Heart left ventricle (tissue), 16 donors: ENCODE measurements at places on chromosomes 6 and 20. TPM values are rescaled to one million over a fixed set of nuclear protein-coding genes. Genes with fewer than 3 reads are reported as not detected.

- DNase-seq = no peak
These were observed 10.7 kb downstream of the TRERF1 start for GRCh38 chr6:42440778-42441696.

DNA sequence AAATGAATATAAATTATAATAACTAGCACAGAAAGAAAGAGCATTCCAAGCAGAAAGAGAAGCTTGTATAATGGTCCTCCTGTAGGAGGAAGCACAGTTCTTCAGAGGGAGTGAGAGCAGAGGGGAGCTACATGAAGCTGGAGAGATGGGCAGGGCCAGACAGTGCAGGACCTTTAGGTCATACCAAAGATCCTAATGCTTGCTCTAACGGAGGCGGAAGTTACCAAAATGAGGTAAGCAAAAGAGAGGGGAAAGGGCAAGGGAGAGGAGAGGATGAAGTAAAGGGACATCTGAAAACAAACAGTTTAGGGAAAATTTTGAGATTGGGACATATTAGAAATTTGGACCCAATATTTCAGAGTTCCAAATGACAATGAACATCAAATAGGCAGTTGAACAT lies 50.2 kb downstream of the HBS1L start:
- DNase-seq = no peak

Gene STMND1
- not detected for total RNA-seq

- no peak for DNase-seq
These were observed 188.2 kb upstream of the PREP start for GRCh38 chr6:105591053-105591452.

DNA sequence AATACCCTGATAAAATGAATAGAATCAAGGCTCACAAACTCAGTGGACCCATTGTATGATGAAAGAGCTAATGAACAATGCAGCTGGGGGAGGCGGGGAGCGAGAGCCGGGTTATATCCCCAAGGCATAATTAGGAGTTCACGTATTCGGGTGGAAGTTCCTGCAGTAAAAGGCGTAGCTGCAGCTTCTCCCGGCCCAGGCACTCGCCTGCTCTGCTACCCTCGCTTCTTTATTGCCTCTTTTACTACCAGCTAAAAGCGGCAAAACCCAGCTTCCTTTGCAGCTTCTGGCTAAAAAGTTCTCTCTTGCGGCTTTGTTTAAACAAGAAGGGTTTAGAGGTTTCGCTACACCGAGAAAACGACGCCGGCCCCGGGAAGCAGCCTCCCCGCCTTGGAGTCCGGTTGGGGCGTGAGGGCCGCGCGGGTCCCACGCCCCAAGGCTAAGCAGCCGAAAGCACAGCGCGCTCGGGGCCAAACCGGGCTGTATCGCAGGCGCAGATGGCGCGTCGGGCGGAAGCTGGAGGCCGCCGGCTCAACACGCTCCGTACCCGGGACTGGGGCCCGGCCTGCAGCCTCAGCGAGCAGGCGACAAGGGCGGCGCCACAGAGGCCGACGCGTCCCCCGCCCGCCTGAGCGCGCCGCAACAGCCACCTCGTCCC lies 1.6 kb downstream of the ZBTB2 start:
- DNase-seq = peak; percentile 80

GRCh38 chr20:47792021-47792618 lies 6.8 kb upstream of the SULF2 start:
- DNase-seq = peak; percentile 71

DNA sequence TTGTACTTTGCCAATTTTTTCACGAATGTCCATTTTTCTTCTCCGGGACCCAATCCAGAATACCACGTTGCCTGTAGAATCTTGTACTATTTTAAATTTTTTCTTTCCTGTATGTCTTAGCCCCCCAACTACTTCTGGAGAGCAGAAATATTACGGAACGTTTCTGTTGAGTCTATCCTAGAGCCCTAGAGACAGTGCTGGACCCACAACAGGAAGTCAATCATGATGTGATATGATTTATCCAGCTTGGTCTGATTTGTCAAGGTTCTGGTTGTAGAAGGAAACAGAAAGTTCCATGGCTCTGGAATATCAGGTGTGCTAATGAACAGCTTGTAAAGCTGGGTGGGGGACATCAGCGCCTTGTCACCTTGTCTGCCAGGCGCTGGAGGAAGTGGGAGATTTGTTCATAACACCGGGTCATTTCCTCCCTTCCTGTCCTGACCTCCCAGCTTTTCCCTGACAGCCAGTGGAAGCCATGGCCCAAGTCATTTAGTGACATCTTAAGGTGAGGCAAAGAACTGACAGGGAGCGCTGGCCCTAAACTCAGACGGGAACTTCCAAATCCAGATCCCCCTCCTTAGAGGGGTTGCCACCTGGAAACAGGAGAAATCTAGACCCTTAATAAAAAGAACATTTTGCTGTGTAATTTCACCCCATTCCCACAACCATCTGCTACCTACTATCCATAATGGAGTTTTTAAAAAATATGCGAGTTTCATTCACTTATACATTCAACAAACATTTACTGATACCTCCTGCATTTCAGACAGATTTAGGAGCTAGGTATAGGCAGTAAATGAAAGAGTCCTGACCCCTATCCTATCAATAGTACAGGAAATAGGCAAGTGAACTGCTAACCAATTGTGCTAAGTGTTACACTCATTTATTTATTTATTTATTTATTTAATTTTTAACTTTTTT lies 130.5 kb downstream of the ZFP64 start:
- no peak for DNase-seq

Gene UNC5CL
- 0.37 TPM for total RNA-seq

DNA sequence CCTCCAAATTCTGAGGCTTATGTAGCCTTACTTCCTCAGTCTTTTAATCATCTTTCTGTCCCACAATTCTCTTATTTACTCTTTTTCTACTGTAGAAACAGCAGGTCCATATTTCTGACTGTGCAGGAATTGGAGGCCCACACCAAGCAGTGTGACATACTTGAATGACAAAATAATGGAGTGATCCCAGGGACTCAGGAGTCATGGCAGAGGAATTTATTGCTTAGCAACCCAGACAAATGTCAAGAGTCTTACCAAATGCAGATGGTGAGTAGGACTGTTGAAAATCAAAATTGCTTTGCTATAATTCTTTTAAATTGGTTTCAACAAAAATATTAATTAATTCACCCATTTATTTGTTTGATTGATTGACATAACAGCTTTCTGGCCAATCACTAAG lies 59.9 kb downstream of the HTR1B start:
- no peak for DNase-seq

Gene RCAN2
- total RNA-seq = 321 TPM

Gene ZSCAN9
- 10.8 TPM for total RNA-seq

Gene POPDC3
- 59.7 TPM for total RNA-seq

DNA sequence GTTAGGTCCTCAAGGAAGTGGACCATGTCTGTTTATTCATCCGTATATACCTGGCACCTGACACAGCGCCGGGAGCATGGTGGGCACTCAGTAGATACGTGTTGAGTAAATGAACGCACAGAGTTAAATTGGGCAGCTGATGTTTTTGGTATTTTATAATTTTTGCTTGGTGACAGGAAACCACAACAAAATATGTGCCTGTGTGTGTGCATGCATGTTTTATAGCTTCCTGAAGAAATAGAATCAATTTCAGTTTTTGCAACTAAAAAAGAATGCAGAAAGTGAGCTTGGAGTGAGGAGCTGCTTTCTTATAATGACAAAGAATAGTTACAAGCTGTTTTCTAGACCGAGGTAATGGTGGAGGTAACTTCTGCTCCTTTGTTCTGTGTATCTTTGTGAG lies 91.4 kb downstream of the PLCB4 start:
- no peak for DNase-seq

GRCh38 chr6:11198663-11199603 lies 33.5 kb downstream of the NEDD9 start:
- no peak for DNase-seq

DNA sequence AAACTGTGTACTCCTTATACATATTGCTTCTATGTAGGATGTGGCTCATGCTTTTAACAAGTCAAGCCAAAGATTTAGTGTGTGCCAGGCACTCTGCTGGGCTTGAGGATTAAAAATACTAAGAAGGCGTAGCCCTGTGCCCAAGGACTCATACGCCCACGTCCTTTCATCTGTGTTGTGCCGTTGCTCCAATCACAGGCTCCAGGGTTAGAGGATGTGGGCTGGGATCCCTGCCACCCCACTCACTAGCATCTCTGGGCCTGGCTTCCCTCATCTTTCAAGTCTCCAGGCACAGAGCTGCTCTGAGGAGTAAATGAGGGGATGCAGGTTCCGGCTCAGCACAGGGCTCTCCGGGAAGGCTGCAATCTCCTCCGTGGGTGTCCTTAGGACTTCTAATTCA lies 214.2 kb downstream of the SYNDIG1 start:
- DNase-seq = no peak

Gene NKX2-4
- not detected for total RNA-seq

DNA sequence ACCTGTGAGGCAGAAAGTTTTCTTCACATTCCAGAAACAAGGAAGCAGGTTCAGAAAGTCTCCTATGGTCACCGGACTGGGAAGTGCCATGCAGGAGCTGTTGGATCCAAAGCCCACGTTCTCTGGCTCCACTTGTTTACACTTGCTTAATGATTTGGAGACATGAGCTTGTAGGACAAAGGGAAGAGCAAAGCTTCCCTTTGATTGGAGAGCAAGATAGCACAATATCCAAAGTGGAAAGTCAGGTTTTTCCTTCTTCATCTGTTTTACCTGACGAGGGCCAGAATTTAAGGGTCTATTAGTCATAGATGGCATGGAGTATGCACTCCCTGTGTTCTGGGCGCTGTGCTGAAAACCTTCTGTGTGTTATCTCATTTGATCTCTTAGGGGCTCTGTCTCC lies 81.2 kb downstream of the PDE7B start:
- no peak for DNase-seq

- no peak for DNase-seq
These were observed 25.2 kb downstream of the TGM3 start for GRCh38 chr20:2320813-2321658.

Gene HLA-DRA
- 497 TPM for total RNA-seq

DNA sequence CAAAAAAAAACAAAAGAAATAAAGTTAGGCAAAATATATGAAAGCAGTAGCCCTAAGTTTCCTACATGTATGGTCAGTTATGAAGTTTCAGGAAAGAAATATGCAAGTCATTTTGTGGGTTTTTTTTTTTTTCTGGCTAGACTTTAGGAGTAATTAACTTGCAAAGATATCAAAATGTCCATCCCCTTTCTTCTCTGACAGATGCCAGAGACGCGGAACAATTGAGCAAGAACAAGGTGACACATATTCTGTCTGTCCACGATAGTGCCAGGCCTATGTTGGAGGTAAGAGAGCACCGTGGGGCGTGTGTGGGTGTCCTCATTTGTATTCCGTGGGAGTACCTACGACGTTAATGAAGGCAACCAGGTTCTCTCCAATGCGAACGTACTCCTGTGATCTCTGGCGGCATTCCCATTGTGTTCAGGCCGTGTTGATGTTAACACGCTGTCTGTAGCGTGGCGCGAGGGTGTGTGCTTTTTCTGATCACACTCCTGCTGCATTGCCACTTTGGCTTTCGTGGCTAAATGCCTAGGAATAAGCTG lies 19.5 kb downstream of the DUSP22 start:
- DNase-seq = no peak

- DNase-seq = no peak
These were observed 765.9 kb downstream of the BCKDHB start for GRCh38 chr6:80872199-80872950.

Gene SMIM29
- 21.2 TPM for total RNA-seq
